ENCODE measurements at places on chromosomes 3 and 15.

- DNase-seq = no peak
These were observed 10.0 kb upstream of the ELP6 start for GRCh38 chr3:47523310-47524073.

GRCh38 chr3:177005718-177006405 is 191.4 kb downstream of the TBL1XR1 start:
- DNase-seq = no peak

DNA sequence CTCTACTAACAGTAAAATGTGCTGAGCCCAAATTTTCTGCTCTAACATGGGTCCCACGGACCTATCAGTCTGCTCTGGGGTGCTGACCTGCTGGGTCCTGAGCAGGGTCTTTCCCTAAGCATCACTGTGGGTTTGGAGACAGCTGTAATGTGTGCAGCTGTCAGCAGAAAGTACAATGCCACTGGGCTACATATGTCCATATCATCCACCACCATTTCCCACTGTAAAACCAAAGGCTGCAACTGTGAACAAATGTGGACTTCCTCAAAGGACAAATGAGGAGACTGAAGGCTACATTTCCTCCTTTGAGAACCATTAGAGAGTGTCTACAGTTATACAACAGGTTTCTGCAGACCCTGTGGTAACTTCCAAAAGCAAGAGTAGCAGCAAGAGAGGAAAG is 33.8 kb upstream of the IP6K2 start:
- no peak for DNase-seq

DNA sequence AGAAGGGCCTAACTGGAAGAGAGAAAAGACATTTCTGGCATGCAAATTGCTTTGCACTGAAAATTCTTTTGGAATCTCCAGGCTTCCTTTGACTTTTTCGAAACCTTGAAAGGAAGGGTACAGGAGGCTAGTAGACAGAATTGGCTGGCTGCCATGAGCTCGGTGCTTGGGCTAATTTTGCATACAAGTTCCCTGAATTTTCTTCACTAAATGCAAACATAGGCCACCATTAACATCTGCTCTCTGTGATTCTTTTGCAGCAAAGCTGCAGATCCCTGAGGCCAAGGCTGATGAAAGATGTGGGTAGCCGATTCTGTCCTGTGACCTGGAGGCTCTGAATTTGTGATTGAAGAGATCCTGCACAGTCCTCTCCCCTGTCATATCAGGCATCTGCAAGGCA is 247.8 kb upstream of the MCTP2 start:
- DNase-seq = no peak

DNA sequence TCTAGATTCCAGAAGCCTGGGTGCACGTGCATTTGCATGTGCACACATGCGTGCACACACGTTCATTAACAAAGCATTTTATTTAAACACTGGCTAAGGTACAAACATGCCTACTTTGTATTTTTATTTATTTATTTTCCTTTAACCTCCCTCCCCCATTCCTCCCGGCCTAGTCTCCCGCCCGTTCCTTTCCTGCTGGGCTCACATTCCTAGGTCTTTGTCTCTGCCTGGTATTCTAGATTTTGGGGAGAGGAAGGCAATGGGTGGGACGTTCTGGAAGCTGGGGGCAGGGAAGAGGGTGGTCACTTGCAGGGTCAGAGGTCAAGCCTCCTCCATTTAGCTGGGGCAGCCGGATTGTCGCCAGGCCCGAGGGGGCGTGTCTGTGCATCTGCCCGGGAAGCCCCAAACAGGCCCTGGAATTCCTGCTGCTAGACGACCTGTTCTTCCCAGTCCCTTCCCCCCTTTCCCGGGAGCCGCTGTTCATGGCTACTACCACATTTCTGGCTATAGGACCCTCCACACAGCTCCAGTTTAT is 51.8 kb downstream of the TRIM71 start:
- no peak for DNase-seq

- DNase-seq = no peak
These were observed 1.1 kb downstream of the TNNC1 start for GRCh38 chr3:52452570-52453221.

- DNase-seq = no peak
These were observed 9.8 kb upstream of the VIPR1 start for GRCh38 chr3:42492508-42493080.

DNA sequence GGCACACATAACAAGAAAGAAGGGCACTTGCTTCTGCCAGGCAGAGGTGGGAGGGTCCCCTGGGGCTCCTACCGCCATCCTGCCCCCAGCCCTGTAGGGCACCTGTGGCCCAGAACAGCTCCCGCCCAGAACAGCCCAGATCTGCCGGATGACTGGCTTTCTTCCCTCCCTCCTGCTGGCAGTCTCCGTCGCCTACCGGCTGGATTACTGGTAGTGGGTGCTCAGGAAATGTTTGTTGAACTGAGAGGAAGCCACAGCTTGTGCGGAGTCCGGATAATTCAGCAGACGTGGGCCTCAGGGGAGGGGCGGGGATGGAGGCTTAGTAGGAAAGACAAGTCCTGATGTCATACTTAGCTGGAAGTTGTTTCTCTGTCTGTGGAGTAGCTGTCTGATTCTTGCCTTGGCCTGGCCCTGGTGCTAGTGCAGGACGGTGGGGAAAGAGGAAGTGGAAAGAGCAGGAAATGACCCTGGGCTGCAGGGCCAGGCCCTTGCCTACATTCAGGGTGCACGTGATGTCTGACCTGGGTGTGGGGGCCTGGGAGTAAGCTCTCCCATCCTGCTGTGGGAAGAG is 6.7 kb downstream of the CCDC9B start:
- DNase-seq = peak; percentile 39

- DNase-seq = no peak
These were observed 23.3 kb downstream of the WWTR1 start for GRCh38 chr3:149634573-149634972.

DNA sequence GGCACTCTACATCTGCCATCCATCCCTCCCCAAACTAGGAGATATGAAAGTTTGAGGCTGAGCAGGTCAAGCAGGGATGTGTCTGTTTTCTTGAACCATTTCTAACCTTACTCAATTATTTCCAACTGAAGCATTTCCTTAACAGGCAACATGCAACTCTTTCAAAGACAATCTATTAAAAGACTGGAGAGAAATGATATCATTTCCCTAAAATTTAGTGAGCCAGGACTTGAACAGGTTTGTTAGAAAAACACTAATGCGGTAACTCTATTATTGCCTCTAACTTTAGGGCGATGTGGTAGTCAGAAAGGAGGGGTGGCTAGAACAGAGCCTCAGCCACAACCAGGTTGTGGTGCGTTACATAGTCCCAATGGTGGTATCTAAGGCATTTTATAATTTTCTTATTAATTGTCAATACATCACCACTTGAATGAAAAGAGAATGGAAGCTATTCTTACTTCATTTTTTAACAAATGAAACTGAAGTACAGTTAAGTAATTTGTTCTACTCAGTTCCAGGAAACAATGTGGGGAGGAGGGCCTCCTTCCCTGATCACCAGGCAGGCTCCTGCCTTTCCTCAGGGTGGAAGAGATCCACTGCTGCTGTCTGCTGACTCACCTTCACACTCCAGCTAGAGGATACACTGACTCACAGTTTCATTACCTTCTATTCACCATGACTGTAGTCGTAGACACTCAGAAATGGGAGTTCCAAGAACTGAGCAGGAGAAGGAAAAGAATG is 22.8 kb downstream of the MYO1E start:
- no peak for DNase-seq

DNA sequence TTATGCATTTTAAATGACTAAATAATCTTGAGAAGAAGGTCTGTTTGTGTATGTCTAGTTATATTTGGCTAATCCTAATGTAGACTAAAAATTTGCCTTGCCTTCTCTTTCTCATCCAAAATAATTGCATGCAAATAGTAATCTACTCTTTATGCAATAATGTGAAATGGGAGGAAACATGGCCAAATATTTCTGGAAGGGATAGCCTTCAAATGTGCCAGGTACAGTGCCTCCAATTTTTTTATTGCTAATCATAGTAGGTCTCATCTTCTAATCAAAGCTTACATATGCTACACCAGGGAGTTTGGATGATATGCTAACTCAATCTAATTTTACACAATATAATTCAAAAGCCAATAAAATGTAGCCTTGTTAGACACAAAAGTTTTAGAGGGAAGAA is 911.3 kb downstream of the NAALADL2 start:
- no peak for DNase-seq

- no peak for DNase-seq
These were observed 80.2 kb downstream of the BOC start for GRCh38 chr3:113291572-113291971.

- no peak for DNase-seq
These were observed 15.0 kb upstream of the EHD4 start for GRCh38 chr15:41987246-41987924.
